GM23248 (cell line): ENCODE measurements at places on chromosomes 5 and 9.

- peak; percentile 86 for DNase-seq
These were observed 2.2 kb downstream of the ST6GALNAC6 start for GRCh38 chr9:127897193-127897692.

DNA sequence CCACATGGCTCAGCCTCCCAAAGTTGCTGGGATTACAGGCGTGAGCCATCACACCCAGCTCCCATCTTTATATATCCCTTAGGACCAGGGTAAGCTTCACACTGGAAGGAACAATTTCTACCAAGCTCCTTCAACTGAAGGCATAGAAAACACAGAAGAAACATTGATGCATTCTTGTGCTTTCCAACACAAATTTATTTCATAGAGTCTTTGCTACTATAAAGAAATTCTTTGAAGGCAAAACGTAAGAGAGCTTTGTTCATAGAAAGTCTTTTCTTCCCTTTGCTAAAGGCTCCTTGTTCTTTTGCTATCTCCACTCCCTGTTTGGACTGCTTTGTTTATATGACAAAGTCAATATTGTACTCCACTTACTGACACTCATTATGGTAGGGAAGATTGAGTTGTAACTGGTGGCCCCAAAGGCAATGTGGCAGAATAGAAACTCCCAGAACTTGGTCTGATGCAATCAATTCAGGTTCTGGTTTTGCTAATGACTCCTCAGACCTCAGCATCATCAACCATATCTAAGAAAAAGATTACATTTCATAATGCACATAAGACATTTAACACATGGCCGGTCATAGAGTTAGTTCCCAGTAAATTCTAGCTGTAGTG, 97.4 kb upstream of the CLINT1 start:
- DNase-seq: no peak

- DNase-seq: no peak
These were observed 134.4 kb upstream of the ABCA1 start for GRCh38 chr9:105062222-105062855.

GRCh38 chr5:159032656-159033350, 66.9 kb downstream of the EBF1 start:
- DNase-seq: no peak

GRCh38 chr5:120405286-120405864, 58.7 kb upstream of the PRR16 start:
- peak; percentile 82 for DNase-seq

GRCh38 chr5:99104538-99105132, 175.8 kb upstream of the CHD1 start:
- DNase-seq: peak; percentile 67

DNA sequence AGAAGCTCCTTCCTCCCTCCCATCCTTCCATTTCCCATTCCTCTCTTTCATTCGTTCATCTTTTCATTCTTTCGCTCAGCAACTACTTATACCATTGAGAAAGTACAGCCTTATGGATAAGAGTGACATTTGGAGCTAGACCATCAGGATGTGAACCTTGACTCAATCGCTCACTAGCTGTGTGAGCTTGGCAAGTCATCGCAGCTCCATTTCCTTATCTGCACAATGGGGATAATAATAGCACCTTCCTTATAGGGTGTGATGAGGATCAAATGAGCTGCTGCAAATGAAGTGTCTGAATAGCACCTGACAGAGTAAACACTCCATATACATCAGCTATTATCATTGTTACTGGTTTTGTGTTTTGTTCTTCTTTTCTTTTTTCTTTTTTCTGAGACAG, 28.1 kb upstream of the SYNPO start:
- DNase-seq: no peak

DNA sequence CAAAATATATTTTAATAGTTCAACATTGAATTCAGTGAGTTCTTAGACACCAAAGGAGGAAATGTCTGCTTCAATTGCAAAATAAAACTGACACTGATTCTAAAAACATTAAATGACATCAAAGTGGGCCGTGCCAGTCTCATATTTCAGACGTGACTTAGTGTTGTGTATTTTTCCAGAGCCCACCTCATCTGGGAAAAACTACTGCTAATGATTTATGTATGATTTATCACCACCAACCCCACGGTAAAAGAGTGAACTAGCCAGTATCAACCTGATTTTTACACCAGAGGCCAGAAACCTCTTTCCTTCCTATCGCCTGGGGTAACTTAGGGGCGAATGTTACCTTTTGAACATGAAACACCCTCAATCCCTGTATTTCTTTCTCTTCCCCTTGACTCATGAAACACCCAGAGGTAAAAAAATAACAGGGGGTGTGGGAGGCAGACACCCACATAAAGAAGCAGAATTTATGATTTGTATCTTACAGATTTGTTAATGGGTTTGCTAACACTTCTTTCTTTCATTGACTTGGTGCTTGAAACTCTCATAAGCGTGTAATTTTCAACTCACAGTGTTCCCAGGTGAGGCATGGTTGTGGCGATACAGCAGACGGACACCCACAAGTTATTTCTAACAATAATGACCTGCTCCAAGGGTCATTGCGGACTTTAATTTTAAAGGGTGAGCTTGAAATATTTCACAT, 56.4 kb upstream of the FANCC start:
- DNase-seq: no peak

GRCh38 chr9:82894961-82895821, 167.8 kb downstream of the RASEF start:
- DNase-seq: no peak

GRCh38 chr5:36585701-36586100, 20.7 kb upstream of the SLC1A3 start:
- no peak for DNase-seq

DNA sequence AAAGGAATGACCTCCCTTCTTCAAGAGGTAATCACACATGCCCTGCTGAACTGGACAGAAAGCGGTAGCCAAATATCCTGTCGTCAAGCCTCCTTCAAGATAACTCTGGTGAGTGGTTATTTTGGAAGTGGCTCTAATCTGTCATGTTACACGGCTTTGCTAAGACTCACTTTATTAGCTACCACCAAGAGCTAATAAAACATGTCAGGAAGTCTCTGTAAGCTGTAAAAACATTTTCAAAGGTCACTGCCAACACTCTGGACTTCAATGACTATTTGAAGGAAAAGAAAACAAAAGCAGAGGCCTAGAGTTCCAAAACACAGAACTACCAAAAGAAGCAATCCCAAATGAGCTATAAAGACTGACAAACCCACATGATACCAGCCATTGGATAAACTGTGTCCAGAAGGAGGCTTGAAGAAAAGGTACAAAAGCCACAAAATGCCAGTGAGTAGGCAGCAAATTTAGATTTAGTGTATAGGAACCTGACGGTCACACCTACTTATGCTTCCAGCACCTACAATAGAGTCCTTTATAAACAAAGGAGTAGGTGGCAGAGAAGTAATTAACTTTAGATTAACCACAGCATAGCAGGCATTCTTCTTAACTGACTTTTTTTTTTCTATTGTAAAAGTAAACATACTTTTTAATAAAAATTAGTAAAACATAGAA, 97.3 kb upstream of the EQTN start:
- DNase-seq: no peak

DNA sequence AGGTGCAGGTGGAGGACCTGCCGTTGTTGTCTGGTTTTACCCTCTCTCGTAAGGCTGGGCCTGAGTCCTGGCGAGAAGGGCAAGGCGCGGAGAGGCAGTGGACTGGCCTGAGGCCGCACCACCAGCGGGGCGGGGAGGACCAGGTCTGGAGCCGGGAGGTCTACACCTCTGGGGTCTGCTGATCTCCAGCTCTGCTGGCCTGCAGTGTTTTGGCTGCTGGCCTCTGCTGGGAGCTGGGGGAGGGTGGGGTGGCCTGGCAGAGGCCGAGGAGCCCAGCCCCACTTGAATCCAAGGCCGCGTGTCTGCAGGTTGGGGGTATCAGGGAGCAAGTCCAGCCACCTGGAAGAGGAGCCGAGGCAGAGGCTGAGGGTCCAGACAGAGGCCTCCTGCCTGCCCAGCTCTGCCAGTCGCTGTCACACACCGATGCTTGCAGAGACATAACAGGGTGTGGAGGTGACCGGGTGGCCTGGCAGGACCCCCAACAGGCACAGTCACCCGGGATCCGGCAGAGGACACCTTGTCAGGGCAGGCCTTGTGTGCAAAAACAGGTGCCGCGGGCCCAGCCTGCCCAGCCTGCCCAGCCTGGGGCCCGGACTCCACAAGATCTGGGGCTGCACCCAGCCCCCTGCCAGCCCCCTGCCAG, 29.9 kb upstream of the NOTCH1 start:
- DNase-seq: no peak

GRCh38 chr5:88183255-88183654, 85.4 kb downstream of the TMEM161B start:
- DNase-seq: peak; percentile 1

DNA sequence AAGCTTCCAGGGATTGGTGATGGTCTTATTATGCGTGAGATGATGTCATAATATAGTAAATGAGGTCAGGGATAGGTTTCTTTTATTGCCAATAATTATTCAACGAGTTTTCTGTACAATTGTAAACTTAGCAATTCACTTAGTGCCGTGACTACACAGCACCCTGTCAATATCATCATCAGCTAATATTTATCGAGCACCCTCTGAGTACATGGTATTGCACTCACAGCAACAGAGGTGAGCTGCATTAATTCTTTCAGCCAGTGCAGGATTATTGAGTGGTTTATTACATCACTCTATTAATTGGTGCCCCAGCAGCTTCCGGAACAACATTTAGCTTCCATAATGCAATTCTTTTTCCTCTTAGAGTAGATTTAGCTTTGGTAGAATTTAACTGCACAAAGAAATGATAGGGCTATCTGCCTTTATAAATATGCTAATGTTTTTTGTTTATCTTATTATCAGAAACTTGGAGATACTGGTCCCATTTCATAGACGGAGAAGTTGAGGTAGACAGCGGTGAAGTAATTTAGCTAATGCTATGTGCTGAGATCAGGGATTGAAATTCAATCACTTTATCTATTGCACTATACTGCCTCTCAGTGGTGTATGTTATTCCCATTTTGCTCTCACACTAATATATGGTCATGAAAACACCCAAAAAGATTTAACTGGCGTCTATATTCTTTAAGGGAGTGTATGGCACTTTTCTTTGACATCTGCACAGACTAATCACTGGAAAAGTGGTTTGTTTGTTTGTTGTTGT, 726.1 kb upstream of the WWC1 start:
- peak; percentile 50 for DNase-seq

- no peak for DNase-seq
These were observed 89.1 kb downstream of the ZNF354C start for GRCh38 chr5:179149278-179149677.
